ENCODE measurements at places on chromosomes 16 and 17.

GRCh38 chr17:5439446-5439764, 450 bp upstream of the C1QBP start:
- no peak for DNase-seq

GRCh38 chr16:50505714-50506542, 42.3 kb upstream of the NKD1 start:
- no peak for DNase-seq

- no peak for DNase-seq
Observed at GRCh38 chr16:12166271-12166670, 189.7 kb downstream of the SNX29 start.

DNA sequence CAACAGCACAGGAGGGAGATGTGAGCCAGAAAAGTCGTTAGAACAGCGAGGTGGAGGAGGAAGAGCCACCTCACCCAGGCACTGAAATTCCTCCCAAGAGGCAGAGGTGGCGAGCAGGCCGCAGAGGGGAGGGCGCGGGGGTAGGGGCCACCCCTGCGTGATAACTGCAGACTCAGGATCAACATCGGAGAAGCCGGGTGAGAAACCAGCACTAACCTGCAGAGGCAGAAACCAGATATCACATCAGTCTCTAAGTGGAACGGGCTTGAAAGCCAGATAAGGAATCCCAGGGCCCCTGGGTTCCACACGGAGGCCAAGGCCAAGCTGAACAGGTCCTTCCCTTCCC, 39.4 kb upstream of the ZC3H18 start:
- DNase-seq: no peak

GRCh38 chr17:81138083-81138482, 27.2 kb upstream of the PVALEF start:
- DNase-seq: no peak

DNA sequence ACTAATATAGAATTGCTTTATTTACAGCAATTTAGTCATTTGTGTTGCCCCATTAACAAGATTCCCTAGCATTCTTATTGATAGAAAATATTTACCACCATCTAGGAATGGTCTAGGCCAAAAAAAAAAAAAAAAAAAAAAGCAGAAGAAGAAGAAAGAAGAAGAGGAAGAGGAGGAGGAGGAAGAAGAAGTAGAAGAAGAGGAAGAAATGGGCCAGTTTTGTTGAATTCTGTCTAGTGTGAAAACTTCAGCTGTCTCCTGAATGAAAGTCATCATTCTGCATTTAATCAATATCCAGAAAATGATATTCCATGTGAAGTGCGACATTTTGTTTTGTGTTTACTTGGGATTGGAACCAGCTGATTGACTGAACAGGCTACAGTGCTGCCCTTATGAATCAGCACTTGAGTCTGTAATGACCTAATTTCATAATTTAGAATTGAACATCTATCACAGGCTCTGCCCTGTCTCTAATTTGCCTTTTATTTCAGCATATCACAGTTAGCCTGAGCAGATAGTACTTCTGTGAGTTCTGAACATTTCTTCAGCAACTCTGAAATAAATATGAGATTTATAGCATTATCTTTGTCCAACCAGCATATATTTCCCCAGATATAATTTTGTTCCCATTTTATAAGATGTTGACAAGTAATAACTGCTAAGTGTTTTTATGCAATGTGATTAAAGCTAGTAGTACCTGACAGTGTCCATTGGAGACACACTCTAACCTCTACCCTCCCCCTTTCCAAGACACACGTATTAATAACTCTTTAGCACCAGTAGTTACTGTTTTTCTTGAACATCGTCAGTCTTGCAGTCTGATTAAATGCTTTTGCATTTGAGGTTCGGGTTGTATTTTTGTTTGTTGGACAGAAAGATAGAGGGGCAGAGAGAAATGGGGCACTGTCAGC, 5.9 kb downstream of the ANKFN1 start:
- no peak for DNase-seq

DNA sequence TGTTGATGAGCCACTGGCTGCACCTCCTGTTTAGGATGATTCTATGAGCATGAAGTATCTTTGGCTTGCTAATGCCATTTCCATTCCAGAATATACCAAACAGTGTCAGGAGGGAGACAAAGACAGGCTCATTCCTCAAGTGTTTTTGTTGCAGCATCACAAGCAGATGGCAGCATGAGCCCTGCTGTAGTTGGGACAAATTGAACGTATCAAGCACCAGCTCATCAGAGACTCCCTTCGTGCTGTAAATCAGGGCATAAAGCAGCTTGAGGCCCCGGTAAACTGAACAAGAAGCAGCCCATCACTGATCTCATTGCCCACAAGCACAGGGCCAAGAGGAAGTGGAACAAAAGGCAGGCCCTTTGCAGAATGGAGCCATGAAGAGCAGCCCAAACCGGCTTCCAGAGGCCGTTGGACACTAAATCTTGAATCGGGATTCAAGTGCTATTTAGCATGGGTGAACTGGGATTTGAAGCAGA, 45.9 kb upstream of the HS3ST3A1 start:
- DNase-seq: no peak

- no peak for DNase-seq
Observed at GRCh38 chr17:9324864-9325263, 250.8 kb downstream of the STX8 start.

DNA sequence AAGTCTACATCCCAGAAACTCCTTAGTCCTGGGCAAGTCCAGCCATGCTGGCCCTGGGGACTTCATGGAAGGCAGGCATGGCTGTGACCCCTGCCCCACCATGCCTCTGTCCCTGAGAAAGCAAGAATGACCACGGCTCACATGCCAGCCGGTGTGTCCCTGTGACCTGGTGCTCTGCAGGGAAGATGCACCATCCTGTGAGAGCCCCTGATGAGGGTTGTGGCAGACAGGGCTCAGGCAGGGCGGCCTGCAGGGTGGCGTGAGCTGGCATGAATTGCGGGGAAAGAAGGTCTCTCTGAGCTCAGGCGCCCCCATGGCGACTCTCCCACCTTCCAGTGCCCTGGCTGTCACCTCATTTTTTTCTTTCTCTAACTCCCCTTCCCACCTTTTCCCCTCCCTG, 260.3 kb downstream of the RBFOX3 start:
- DNase-seq: no peak

DNA sequence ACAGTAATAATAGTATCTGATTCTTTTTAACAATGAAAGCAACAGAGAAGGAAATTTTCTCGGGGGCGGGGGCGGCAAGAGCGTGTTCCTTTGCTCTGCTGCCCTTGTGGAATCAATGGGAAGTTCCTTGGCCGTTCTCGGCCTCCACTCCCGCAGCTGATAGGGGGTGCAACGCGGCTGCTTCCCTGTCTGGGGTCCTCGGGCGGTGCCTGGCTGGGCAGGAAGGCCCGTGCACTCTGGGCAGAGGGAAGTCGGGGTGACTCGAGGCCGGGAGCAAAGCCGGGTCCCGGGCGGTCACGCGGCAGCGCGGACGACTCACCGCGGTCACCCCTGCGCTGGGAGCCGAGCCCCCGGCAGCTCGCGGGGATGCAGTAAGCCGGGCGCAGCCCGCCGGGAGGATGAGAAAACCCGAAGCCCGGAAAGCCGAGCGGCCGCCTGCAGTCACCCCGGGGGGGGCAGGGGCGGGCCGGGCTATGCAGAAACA, 2.5 kb downstream of the TUBB3 start:
- DNase-seq: no peak

- no peak for DNase-seq
Observed at GRCh38 chr16:19909750-19910322, 25.2 kb upstream of the GPRC5B start.

DNA sequence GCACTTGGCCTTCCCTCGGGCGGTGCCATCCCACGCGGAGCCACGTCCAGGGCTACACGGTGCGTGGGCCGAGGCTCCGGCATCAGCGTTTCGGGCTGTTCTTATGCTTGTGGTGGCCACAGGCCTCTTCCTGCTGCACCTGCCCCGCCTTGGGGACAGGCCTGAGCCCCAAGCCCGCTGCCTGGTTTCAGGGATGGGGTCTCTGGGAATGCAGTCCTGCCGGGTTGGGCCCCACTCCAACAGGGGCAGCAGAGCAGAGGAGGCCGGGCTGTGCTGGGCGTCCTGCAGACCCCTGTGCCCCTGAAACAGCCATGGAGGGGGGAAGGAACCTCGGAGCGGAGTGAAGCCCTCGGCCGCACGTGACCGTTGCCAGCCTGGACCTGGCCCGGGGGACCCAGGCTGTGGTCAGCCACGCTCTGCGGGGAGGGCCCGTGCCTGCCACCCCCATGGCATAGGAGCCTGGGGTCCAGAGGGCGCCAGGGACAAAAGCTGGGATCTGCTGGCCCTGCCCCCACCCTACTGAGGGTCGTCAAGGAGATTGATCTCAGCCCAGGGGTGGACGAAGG, 453 bp upstream of the WFIKKN1 start:
- no peak for DNase-seq

GRCh38 chr17:77209330-77209748, 68.6 kb downstream of the SEC14L1 start:
- DNase-seq: no peak

DNA sequence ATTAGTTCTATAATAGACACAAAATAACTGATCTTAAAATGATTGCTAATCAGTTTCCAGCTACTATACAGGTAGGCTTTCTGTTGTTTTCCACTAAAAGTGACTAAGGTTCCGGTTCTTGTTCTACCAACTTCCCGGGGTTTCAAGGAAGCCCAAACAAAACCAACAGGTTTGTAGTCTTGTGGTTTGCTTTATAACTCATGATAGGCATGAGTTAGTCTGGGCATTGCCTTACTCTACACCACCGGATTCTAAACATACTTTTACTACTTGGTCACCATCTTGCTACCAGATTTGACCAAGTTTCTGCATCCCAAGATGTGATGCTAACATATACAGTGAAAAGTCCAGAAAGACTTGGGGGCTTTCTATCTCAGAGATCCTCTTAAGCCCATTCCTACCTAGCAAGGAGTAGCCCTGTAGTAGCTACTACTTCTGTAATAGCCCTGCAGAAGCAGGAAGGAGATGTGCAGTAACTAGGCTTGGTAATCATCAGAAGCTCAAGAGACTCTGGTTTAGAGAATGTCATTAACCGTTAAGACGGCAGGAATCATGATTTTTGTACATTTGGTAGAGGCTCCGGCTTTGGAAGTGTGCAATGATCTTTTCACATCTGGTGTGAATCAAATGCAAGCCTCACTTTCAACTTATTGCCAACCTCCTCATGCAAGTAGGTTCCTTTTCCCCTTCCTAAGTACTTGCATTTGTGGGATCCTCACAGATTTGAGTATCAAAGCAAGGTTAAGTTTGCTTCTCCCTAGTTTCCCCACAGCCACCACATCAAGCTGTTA, 1.6 kb downstream of the FAM117A start:
- no peak for DNase-seq

DNA sequence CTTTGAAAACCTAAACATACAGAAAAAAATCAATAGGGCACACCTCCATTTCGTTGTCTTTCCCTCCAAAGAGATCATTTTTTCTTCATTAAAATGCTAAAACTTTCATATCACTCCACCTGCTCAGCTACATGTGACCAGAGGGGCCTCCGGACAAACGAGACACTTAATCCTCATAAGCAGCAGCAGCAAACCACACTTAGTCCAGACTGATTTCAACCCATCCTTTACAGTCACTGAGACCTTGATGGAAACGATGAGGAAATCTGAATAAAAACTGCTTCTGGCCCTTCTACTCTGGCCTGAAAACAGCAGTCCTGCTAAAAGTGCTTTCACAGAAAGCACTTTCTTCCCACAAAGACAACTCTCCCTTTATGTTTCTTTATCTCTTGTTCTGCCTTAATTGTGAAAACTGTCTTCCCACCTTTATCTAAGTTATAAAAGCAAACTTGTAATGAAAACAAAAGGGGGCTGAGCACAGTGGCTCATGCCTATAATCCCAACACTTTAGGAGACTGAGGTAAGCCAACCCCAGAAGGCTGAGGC, 4.6 kb downstream of the ANKRD11 start:
- DNase-seq: no peak

- no peak for DNase-seq
Observed at GRCh38 chr17:82865774-82866395, 26.1 kb upstream of the ZNF750 start.

- no peak for DNase-seq
Observed at GRCh38 chr16:53631236-53632025, 72.2 kb downstream of the RPGRIP1L start.

- DNase-seq: no peak
Observed at GRCh38 chr17:42548993-42549755, 3.5 kb upstream of the HSD17B1 start.

DNA sequence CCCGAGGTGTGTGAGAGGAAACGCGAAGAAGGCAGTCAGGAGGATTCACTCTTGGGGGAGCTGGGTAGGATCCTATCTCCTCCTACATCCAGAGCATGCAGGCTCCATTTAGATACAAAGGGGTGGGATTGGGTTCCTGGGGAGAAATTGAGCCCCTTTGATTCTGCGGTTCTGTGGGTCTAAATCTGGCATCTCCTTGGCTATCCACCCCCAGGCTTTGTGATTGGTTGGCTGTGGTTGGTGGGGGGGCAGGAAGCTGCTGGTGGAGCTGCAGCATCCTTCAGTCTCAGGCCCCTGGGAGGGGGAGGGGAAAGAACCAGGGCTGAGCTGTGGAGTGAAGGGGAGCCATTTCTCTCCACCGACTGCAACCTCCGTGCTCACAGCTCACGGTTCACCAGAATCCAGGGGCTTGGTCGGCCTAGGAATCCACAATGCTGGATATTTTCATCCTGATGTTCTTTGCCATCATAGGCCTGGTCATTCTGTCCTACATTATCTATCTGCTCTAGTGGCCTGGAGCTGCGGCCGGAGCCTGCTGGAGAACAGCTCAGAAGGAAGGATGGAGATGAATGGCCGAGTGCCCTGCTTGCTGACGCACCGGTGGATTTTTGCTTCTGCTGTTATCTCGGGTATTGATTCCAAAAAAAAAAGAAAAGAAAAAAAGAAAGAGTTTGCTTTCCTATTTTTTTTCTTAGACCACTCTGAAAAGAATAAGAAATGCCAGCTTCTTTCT, at the start of gene LASP1NB:
TSS of gene LASP1NB (plus strand) at position 352 of the 733 bp plus-strand sequence.
- DNase-seq: peak; percentile 55

GRCh38 chr17:40333781-40334448, 24.9 kb downstream of the RARA start:
- peak; percentile 37 for DNase-seq

DNA sequence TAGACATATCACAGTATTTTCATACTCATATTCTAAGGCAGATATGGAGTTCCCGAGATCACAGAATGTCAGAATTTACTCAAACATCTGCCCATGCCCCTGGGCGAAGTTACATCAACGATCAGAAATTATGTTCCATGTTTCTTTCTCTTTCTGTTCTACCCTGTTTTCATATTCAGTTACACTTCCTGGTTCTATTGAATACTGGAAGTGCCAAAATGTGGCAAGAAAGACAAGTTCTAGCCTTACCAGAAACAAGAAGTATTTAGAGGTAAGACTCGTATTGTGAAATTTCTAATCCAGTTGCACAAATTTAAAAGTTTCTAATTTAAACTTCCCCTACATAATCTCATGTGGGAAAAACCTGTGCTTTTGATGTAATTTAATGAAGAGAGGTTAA, 36.1 kb downstream of the KCNJ2 start:
- no peak for DNase-seq

- DNase-seq: no peak
Observed at GRCh38 chr17:17134957-17135333, 71.2 kb downstream of the PLD6 start.

DNA sequence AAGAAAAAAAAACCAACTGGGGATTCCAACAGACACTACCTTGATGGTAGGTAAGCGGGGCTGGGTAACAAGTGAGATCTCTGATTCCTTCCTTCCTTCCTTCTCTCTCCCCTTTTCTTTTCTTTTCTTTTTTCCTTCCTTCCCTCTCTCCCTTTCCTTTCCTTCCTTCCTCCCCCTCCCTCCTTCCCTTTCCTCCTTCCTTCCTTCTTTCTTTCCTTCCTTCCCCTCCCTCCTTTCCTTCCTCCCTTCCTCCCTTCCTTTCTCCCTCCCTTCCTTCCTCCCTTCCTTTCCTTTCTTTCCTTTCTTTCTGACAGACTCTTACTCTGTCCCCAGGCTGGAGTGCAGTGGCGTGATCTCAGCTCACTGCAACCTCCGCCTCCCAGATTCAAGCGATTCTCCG, 20.0 kb downstream of the OR2C1 start:
- DNase-seq: no peak

Measured in CD4-positive, alpha-beta T cell treated with Interleukin-17A for 1 hour (primary cell).